ENCODE measurements at places on chromosomes 11 and 22.

DNA sequence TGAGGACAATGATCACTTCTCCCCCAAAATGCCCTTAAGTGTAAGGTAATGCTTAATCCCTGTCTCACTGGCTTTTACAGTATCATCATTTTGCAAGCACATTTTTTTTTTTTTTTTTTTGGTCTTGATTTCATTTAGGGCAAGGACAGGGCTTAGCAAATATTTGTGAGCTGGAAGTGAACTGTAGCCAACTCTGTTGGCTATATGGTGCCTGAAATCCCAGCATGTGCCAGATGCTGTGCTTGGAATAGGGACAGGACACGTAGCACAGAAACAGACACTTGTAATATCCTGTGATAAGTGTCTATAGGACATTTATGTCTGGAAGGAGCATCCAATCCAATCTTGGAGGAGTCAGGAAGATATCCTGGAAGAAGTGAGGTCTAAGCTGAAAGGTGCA lies 198.3 kb downstream of the NAV2 start:
- DNase-seq, result no peak

DNA sequence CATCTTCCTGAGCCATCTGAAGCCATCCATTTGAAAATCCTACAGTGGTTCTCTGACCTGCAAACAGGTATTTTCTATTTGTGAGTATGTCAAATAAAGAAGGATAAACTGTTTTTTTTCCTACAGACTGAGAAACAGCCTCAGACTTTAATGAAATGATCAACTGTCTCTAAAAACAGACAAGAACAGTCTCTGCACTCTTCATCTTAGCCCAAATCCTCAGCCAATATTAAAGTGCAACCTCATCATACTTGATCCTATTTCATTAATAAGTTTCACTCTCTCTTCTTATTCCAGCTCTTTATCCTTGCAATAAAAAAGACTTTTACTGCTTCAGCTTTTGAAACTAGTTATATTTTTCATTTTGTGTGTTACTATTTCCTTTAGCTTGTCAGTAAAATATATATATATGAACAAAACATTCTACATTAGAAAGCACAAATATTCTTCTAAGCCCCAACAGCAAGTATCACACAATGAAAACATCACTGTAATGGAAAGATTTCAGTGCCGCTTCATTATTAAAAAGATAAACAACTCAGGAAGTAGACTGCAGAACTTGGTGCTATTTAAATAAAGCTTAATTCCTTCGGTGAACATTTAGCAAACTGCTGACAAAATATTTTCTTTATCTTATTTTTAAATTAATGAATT lies 45.5 kb upstream of the FAT3 start:
- no peak for DNase-seq

DNA sequence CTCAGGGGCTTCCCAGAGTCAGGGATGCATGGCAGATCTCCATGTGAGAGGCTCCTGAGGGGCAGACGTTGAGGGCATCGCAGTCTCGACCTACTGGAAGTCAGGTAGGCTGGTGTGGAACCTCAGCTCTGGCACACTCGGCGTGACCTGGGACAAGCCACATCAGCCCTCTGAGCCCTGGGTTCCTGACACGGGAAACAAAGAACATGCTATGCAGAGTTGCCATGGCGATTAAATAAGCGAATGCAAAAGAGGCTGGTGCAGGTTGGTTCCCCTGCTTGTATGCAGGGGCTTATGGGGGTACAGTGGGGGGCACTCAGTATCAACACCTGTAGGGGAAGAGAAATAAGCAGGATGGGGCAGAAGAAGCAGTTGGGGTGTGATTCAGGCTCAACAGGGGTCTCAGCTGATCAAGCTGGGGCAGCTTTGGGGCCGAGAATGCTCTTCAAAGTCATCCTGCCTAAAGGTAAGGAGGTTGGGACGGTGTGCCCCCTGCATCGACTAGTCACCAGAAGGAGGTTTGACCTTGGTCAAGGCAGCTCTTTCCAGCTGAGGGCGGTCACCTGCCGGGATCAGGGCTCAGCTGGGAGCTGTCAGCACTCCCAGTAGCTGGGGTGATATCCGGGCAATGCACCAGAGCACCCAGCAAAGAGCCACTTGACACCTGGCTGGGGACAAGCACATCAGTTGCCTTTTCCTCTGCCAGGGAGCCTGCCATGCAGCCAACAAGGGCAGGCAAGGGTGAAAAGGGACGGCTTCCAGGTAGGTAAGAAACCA lies 442.7 kb downstream of the MIAT start:
- no peak for DNase-seq

GRCh38 chr11:28616160-28616965 lies 508.2 kb downstream of the METTL15 start:
- no peak for DNase-seq

DNA sequence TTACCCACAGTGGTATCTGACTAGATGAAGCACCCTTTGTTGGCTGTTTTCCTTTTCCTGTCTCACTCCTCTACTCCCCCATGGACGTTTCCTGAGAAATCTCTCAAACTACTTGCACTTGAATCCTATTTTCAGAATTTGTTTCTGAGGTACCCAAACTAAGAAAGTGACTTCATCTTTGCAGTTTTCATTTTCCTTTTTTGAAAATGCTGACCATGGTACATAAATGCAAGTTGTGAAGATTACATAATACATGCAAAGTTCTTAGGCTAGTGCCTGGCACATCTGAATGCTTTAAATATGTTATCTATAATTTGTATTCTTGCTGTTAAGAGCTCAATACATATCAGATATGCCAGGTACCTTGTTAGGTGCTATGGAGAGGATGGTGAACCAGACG lies 644.7 kb upstream of the TENM4 start:
- no peak for DNase-seq

DNA sequence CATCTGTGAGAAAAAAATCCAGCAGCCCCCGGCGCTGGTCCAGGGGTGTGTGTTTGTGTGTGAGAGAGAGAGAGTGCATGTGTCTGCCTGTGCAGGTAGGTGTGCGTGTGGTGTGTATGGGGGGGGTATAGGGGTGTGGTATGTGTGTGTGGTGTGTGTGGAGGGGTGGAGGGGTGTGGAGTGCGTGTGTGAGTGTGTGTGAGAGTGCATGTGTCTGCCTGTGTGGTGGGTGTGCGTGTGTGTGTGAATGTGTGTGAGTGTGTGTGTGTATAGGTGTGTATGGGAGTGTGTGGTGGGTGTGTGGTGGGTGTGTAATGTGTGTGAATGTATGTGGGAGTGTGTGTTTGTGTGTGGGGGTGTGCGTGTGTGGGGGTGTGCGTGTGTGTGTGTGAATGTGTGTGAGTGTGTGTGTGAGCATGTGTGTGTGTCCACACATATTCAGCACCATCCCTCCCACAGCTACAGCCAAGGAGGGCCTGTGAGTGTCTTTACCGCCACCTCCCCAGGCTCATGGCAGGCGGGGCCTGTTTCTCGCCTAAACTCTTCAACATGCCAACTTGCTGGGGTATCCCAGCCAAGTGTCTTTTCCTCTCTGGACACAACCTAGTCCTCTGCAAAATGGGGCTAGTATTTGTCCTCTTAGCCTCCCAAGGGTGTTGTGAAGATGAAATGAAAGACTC lies 11.9 kb downstream of the LMO1 start:
- peak; percentile 10 for DNase-seq

DNA sequence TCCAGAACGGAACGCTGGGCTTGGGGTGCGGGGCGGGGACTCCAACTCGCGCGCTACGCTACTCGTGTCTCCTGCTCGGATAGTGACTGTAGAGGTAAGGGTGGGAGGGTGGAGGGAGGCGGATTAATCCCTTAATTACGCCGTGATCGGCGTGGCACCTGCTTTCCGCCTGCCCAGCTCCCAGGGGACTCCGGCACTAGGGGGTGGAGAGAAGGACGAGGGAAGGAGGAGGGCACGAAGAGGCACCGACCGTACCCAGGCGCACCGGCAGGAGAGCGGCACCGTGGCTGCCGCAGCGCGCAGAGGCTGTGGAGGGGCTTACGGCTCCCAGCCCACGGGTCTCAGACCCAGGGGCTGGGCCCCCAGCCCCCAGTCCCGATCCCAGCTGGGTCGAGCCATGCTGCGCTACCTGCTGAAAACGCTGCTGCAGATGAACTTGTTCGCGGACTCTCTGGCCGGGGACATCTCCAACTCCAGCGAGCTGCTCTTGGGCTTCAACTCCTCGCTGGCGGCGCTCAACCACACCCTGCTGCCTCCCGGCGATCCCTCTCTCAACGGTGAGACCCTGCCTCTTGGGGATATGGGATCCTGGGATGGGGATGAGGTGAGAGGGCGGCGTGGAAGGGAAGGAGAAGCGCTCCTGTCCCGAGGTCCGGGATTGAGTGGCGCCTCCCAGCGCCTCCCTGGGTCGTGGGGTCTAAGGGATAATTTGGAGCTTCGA lies at the start of gene ROBO3:
Gene ROBO3 (plus strand): TSS at position 252 of the 721 bp plus-strand sequence. CDS start 146 bp downstream, at position 398.
- DNase-seq, result no peak

DNA sequence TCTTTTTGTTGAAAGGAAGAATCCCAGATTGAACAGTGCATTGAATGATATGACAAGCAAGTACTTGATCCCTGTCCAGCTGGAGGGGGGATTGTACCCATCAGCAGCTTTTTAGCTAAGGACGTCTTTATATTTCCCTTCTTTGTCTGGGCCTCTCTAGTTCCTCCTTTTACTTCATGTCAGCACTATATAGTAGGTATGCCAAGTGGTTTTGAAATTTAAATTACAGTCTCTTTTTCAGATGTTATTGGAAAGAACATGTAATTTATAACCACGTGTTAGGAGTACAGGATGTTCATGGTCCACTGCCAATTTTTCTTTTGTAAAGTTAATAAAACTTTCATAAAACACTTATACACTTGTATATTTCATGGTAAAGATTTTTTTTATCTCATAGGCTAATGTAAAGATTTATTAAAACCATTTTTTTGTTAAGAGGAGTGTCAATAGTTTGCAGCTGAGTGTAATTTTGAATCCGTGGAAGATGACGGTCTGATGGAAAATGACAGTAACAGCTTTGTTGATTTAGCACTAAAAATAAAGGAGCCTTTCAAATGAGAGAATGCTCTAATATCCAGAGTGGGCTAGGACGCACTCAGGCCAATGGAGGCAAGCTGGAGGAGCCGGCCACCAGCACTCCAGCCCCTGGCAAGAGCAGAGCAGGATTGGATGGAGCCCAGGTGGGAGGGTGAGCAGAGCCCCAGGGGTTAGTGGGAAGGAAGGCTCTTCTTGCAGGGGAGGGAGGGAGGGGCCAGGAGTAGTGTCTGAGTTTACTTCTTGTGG lies 488.3 kb downstream of the INSC start:
- no peak for DNase-seq

DNA sequence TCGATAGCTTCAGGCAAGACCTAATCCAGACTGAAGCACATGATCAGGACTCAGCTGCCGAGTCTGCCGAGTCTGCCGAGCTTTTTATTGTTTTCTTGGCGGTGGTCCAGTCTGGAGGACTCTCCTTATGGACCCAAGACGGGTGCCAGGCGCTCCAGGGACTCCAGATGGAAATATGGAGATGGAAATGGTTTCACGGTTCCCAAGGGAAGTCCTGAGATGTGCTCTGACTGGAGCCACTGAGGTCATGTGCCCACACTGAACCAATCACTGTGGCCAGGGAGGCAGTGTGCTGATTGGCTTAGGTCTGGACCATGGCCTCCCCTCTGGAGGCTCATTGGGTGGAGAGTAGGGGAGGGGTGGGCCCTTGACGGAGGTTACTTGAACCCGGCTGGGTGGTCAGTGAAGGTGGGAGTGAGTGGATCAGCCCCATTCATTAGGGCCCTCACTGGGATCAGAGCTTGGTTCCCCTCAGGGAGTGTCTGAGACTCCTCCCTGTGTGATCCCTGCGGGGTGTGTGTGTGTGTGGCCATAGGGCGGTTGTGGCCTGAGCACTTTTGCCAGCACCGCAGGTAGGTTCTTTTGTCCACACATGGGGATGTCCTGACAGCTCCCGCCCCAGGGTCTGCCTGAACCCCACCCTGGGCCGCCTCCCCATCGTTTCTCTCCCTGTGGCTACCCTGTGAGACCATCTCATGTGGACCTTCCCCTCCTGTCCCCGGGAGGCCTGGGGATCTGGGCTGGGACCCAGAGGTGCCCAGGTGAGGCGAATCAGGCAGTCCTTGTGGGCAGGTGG lies 14.0 kb downstream of the RPS6KA4 start:
- DNase-seq, result no peak

DNA sequence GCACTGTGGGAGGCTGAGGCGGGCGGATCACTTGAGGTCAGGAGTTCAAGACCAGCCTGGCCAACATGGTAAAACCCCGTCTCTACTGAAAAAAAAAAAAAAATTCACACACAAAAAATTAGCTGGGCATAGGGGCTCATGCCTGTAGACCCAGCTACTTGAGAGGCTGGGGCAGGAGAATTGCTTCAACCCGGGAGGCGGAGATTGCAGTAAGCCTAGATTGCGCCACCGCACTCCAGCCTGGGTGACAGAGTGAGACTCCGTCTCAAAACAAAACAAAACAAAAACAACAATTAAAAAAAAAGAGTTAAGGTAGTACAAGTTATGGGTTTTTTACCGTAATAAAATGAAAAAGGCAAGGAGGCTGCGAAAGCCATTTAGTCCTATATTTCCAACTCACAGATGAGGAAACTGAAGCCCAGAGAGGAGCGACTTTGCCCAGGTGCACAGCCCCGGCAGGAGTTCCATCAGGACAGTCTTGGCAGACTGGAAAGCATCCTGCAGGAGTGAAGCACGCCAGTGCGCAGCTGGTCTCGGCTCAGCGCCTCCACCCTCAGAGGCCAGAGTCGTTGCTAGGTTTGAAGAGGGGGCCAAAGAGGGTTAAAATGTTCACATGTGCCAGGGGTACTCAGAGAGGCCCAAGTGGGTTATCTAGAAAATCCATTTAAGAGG lies 3.8 kb upstream of the FADS3 start:
- DNase-seq, result no peak

DNA sequence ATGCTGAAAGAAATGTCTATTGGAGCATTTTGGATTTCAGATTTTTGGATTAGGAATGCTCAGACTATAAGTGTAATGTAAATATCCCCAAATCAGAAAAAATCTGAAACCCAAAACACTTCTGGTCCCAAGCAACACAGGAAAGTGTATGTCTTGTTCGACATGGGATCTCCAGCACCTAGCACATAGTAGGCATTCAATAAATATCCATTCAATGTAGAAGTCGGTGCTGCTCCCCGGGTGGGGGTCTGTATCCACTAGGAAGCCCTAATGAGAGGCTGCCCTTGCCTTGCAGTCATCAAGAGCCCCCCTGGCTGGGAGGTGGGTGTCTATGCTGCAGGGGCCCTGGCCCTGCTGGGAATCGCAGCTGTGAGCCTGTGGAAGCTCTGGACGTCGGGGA lies 11.4 kb downstream of the SYT12 start:
- no peak for DNase-seq

DNA sequence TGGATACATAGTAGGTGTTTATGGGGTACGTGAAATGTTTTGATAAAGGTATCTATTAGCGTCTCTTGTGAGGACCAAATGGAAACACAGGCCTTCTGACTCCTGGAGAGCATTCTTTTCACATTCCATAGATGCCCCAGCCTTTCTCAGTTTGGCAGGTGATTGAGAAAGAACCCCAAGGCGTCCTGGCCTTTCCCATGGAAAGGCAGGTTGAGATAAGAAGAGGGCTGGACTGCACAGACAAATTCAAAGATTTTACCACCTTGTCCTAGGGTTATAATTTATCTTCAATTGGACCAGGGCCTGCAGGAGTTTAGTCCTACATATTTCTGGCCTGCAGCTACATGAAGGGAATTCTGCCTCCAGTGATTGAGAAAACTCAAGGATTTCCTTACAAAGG lies 661 bp upstream of the OLFML1 start:
- DNase-seq, result no peak

- DNase-seq, result peak; percentile 83
Measured at GRCh38 chr22:46073683-46074504, 76.4 kb upstream of the PPARA start.

Data from tibial artery (tissue), 4 donors.